CD4-positive, CD25-positive, alpha-beta regulatory T cell (primary cell): ENCODE measurements at places on chromosomes 16 and 17.

- no peak overlapping the region for H3K4me3 ChIP-seq
- H3K4me1 ChIP-seq: no peaks in the 10 kb centered on the region
- DNase-seq: no peak
These were observed 54.0 kb downstream of the TBC1D16 start for GRCh38 chr17:79981661-79982101.

GRCh38 chr16:68389750-68390371 is 58.4 kb downstream of the SMPD3 start:
- no peak for DNase-seq
- no peaks in the 10 kb centered on the region for H3K4me1 ChIP-seq
- no peak overlapping the region for H3K27ac ChIP-seq
- no peaks in the 10 kb centered on the region for H3K27me3 ChIP-seq
- H3K4me3 ChIP-seq: no peak overlapping the region

GRCh38 chr17:18262111-18262510 is 1.6 kb downstream of the MIEF2 start:
- no peak for DNase-seq
- peaks cover 18% of the 10 kb centered on the region for H3K36me3 ChIP-seq
- no peak overlapping the region for H3K4me3 ChIP-seq
- no peaks in the 10 kb centered on the region for H3K27me3 ChIP-seq

- H3K4me3 ChIP-seq: no peak overlapping the region
- H3K4me1 ChIP-seq: peaks cover 15% of the 10 kb centered on the region
- H3K36me3 ChIP-seq: peaks cover 56% of the 10 kb centered on the region
- H3K27ac ChIP-seq: no peak overlapping the region
- no peak for DNase-seq
These were observed 29.0 kb downstream of the IL21R start for GRCh38 chr16:27430923-27431484.

DNA sequence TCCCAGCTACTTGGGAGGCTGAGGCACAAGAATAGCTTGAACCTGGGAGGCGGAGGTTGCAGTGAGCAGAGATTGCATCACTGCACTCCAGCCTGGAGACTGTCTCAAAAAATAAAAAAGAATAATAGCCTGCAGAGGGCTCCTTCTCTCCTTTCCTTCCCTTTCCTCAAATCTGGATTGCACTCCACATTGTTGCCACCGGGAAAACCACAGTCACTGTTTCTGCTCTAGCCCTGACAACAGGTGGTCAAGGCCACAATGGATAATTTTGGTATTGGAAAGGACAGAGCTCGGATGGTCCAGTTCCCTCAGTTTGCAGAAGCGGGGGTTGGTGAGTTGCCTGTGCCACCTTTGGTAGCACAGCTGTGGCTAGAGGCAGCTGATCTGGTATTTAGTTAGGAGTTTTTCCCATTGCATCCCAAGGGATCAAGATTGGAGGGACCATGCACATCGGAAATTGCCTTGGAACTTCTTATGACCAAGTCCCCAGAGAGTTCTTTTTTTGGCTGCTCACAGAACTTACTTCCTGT is 44.7 kb upstream of the PRSS54 start:
- no peak for DNase-seq
- no peak overlapping the region for H3K27ac ChIP-seq
- H3K4me1 ChIP-seq: no peaks in the 10 kb centered on the region
- no peak overlapping the region for H3K4me3 ChIP-seq

- peaks cover 6% of the 10 kb centered on the region for H3K36me3 ChIP-seq
- no peak overlapping the region for H3K4me3 ChIP-seq
- H3K27me3 ChIP-seq: no peaks in the 10 kb centered on the region
- no peak overlapping the region for H3K27ac ChIP-seq
- no peak for DNase-seq
These were observed 24.1 kb downstream of the PSMD7 start for GRCh38 chr16:74320707-74321106.

GRCh38 chr16:15836074-15836473 is 20.8 kb downstream of the MYH11 start:
- no peaks in the 10 kb centered on the region for H3K4me1 ChIP-seq
- no peak overlapping the region for H3K4me3 ChIP-seq
- H3K27ac ChIP-seq: no peak overlapping the region
- H3K27me3 ChIP-seq: no peaks in the 10 kb centered on the region
- H3K36me3 ChIP-seq: no peaks in the 10 kb centered on the region

DNA sequence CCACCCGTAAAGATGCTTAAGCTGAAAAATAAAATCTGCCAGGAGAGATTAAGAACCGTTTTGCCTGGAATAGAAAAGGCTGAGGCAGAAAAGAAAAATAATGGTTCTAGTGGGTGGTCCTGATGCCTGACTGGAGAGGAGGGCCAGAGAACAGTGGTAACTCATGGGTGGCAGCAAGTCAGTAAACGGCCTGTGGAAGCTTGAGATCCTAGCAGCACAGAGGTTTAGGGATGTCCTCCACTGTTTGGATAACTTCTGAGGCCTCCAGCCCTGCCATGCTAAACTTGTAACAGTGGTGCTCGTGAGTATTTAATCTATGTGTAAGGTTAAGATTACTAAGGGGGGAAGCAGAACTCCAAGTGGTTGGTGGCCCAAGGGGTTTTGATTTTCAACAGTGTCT is 21.2 kb upstream of the PHAF1 start:
- H3K36me3 ChIP-seq: peaks cover 12% of the 10 kb centered on the region
- no peak for DNase-seq
- no peak overlapping the region for H3K4me3 ChIP-seq

DNA sequence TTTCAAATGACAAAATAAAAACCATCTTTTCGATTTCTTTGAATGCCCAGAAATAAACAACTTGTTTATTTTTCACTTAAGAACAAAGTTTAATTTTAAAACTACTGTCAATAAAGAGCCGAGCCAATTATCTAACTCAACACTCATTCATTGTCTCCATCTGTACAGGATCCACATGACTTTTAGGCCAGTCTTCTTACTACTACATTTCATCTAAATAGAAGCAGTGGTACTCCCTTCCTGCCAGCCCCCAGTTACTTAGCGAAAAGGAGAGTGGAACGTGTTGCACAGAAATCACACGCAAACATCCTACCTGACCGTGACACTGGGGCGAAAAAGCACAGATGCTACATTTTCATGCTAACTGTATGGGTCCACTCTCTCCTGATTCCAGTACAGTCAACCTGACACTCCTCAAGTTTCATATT is 1.2 kb downstream of the GNA13 start:
- peaks cover 41% of the 10 kb centered on the region for H3K4me1 ChIP-seq
- peak overlapping the region; percentile 95 for H3K4me3 ChIP-seq
- H3K27me3 ChIP-seq: no peaks in the 10 kb centered on the region
- DNase-seq: peak; percentile 60
- peak overlapping the region; percentile 97 for H3K27ac ChIP-seq
- H3K36me3 ChIP-seq: peaks cover 31% of the 10 kb centered on the region

GRCh38 chr17:76275382-76276068 is 10.4 kb downstream of the UBALD2 start:
- H3K36me3 ChIP-seq: no peaks in the 10 kb centered on the region
- H3K4me1 ChIP-seq: peaks cover 56% of the 10 kb centered on the region
- no peak overlapping the region for H3K27ac ChIP-seq
